ENCODE measurements at places on chromosomes 5 and 9.

- DNase-seq = no peak
Measured at GRCh38 chr5:177232761-177233160, 70.8 kb downstream of the RAB24 start.

- DNase-seq = no peak
Measured at GRCh38 chr9:114114364-114114763, 15.3 kb upstream of the KIF12 start.

DNA sequence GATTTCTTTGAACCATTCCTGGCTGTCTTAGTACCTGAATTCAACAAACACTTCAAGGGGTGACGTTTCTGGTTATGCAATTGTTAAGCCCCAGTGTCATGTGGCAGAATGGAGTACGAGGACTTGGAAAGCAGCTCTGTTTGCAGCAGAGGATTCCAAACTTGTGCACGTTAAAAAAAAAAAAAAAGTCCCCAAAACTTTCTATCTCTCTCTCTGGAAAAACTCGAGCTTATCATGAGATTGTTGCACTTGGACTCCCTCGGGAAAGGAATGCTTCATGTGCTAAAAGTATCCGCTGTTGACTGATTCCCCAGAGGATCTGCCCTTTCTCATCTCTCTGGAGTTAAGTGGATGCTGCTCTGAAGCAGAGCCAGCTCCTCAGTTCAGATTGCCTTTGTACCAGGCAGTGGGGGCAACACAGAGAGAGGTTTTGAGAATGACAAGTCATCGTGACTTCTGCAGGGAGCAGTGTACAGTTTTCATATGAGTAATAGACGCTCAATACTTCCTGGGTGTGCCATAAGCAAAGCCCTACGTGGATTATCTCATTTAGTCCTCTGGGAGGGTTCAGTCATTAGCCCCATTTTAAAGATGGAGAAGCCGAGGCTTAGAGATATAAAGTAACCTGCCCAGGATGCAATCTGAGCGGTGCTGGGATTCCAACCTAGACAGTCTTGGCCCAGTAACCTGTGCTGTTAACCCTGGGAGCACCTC, 28.1 kb downstream of the TMOD1 start:
- DNase-seq = no peak

- DNase-seq = no peak
Measured at GRCh38 chr5:135504376-135504775, 31.4 kb downstream of the NEUROG1 start.

DNA sequence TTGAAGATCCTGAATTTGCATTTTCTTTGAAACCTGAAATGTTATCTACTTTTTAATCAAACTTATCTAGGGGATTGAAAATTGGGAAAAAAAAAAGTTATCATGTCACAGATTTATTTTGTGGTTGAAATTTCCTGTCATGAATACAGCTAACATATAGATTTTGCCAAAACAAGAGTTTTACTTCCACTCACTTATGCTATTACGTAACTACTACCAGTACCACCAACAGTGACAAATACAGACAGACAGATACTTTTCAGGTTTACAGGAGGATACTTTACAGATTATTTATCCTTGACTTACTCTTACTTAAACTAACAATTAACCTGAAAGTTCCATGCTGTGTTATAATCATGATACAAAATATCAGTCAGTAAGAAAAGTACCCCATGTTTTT, 6.8 kb upstream of the MRPS30 start:
- DNase-seq = no peak

DNA sequence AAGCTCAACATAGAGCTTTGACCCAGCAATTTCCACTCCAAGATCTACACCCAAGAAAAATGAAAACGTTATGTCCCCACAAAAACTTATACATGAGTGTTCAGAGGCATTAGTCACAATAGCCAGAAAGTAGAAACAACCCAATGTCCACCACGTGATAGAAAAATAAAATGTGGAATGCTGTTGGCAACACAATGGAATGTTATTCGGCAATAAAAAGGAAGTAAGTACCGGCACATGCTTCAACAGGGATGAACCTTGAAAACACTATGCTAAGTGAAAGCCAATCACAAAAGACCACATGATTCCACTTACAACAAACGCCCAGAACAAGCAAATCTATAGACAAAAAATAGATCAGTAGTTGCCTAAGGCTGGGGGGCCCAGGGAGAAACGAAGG, 6.0 kb downstream of the UBQLN1 start:
- no peak for DNase-seq

DNA sequence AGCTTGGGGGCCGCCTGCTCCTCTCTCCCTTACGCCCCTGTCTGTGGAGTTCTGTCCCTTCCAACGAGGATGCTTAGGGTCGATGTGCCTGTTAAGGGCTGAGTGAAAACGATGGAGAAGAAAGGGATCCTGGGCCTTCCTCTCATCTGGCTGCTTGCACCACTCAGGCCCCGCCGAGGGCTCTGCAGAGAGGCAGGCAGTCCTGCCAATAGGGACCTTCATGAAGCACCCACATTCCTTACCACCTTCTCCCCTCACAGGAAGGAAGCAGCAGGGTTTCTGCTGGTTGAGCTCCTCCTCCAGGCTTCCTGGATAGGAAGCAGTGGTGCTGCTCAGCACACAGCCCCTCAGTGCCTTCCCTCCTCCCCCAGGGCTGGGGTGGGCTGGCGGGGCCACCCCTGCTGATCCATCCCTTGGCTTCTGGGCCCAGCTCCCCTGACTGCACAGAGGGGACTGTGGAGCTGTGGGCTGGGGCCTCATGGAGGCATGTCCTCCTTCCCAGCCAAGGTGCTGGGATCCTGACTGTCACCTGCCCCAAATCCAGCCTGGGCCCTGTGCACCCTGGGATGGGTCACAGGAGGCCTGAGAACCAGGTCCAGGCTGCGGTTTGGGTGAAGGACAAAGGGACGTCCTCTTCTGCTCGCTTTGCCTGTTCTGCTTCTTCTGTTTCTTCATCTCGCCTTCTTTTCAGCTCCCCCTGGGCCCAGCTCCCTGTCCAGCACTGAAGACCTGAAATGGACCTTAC, 50.5 kb downstream of the AHRR start:
- peak; percentile 16 for DNase-seq

- no peak for DNase-seq
Measured at GRCh38 chr9:127557998-127558546, 54.0 kb upstream of the STXBP1 start.

- no peak for DNase-seq
Measured at GRCh38 chr5:36026706-36027465, 35.7 kb upstream of the UGT3A1 start.

DNA sequence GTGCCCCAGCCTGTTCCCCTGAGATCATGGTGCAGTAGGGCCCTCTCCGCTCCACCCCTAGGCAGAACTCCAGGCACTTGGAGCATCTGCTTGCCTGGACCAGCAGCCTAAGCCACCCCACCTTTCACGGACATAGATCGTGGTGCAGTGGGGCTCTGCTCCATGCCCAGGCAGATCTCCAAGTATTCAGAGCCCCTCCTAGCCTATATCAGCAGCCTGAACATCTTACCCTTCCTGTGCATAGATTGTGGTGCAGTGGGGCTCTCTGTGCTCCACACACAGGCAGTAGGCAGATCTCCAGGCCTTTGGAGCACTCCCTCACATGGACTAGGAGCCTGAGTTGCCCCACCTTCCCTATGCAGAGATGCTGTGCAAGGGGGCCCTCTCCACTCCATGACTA, 103.0 kb downstream of the GLIS3 start:
- DNase-seq = no peak

DNA sequence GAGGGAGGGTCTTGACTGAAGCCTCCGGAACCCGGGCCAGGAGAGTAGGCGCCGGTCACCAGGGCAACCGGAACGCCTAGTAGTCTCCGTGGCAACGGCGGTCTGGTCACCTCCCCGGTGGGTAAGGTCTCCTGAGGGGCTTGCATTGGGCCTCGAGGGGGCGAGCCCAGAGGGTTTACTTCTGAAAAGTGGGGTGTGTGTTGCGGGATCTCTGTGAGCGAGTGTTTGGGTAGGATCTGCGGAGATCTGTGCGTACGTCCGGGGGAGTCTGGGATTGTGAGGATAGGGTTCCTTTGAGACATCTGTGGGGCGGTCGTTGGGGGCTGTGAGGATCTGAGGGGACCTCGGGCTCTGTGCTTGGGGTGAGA, at the start of gene FAM221B:
TSS of gene FAM221B (minus strand) at position 17 of the 368 bp plus-strand sequence. CDS start 2,571 bp downstream, outside the sequence.
- DNase-seq = no peak

DNA sequence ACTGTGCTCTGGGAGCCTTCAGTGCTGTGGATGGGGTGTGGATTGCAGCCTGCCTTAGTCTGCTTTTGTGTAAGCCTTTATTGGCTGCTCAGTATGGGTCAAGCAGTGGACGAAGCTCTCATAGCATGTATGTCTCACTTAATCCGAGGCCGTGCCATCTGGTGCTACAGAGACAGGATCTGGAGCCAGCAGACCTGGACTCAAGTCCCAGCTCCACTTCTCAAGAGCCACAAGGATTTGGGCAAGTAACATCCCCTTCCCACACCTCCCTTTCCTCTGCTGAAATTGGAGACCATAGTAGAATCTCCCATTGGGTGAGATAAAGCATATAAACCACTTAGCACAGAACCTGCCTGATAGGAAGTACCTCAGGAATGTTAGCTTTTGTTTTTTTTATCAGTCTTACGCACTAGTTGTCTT, 23.4 kb upstream of the LECT2 start:
- no peak for DNase-seq

DNA sequence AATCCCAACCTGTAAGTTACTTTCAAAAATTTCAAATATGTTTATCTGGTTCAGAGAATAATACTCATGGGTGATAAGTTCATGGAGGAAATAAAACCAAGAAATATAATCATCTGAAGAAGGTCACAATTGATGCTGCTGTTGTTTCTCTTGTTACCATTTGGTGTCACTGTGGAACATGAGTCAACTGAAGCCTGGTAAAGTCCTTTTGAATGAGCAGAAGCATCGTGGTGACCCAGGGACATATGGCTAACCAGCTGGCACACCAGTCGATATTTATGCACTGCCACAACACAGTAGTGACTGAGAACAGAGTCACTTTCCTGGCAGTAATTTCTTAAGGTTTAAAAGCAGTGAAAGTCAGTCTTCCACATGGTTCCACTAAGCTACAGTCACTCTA, 612.9 kb upstream of the TLE4 start:
- no peak for DNase-seq

DNA sequence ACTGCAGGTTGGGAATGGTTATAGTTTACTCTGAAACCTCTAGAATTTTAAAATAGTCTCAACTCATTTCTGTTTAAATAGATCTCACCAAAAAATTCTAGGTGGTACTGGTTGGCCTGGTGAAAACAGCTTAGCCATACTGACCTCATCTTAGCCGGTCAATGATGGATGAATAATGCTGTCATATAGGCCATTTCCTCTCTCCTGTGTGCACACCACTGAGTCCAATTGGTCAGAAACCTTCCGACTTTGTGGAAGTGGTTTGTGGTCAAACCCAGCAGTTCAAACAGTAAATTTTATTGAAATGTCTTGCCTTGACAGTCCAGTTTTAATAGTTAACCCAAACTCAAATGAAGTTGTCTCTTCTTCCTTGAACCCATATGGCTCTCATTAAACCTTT, 98.6 kb downstream of the GIN1 start:
- no peak for DNase-seq

DNA sequence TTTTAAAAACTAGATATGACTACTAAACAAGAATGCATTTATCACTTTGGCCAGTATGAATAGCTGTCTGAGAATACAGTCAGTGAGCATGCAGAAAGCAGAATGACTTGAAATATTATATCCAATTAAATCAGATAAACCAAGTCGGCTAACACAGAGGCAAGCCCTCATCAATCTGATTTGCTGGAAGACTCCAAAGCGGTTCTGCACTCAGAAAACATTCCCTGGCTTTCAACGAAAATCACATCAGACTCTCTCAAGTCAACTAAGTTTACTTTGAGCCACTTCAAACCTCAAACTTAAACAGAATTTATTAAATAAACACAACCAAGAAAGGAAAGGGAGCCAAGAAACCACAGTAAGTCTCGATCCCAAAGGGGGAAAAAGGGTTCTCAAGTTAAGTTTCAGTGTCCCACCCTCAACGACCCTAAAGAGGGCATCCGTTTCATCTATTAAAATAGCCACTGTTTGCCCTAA, 1.4 kb downstream of the MYO10 start:
- DNase-seq = no peak

GRCh38 chr9:92965061-92965758, 17.9 kb downstream of the FGD3 start:
- no peak for DNase-seq

- no peak for DNase-seq
Measured at GRCh38 chr5:170571281-170571731, 67.5 kb downstream of the KCNIP1 start.

DNA sequence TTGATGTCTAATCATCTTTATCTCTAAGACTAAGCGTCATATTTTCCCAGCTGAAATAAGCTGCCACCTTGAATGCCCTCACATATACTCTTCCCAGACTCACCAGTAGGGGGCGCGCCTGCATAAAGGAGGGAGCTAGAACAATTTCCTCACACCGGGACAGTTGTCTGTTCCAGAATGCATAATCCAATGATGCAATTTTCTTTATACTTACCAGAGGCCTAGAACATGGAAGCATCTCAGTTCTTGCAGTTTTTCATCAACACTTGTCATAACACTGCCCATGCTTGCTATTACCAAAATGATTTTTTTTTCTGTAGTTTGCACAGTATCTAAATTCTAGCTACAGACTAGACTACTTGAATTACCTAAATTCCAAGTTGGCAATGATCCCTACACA, 203.9 kb downstream of the FRMD3 start:
- DNase-seq = peak; percentile 55

DNA sequence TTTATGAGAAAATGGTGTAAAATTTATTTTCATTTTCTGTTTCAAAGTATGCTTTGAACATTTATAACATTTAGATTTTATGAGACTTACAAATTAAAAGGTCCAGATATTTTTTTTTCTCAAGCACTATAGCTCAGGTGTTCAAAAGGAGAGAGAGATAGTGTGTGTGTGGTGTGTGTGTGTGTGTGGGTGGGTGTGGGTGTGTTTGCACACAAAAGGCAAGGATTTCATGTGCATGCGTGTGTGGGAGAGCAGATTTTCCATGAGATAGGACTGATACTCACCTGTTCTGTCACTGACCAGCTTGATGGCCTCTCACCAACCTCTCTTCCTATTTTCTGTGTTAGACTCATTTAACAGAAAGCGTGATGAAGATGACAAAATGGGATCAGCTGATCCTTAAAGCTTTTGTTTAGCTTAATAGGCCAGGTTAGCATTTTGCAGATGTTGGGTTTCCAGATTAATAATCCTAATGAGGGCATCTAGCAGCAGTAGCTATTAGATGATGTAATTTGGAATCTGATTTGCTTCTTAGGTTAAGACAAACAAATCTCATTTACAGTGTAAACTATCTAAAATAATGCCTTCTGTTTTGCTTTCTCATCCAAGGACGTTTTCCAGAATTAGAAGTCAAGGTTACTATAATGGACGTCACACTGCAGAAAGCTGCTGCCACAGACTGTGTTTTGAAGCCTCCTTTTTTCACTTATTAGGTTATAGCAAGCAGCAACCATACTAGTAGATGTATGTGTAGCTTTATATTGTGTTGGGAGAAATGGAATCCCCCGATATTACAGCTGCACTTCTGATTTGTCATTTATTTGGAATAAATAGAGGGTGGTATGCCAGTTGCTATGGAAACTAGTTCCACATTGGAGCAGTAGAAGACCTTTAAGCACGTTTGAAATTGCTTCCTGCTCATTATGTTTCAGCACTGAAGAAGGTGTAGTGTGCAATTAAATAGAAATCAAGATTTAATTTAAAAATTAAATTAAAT, 355.6 kb downstream of the TAF11L14 start:
- DNase-seq = no peak
